Muscle of arm (tissue), 14 donors: ENCODE measurements at places on chromosomes 11 and 22.

DNA sequence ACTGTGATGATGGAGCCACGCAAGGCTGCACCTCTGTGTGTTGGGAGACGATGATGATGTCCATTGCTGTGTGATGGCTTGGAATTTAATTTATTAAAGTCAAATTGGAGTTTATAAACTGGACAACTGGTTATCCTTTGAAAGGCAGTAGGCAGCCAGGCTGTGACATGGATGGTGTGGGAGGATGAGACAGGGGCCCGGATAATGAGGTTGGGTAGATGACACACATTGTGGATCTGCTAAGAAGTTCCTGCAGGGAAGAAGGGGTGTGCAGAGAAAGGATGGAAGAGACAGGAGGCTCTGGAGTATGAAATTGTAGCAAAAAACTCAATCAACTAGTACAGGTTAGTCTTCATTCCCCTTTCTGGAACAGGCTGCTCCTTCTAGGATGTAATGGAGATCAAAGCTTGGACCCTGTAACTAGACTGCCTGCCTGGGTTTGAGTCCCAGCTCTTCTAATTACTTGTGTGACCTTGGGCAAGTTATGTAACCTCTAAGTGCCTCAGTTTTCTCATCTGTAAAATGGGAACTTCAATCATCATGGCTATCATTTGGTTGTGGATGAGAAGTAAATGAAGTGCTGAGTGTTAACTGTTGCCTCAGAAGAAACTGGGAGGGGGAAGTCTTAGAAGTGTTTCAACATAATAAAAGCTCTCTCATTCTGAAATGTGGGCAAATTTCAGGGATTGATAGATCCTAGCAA, 4.2 kb upstream of the HINFP start:
- no peak for DNase-seq

GRCh38 chr11:76184551-76184993, 21.7 kb downstream of the WNT11 start:
- DNase-seq, result no peak

GRCh38 chr11:3047637-3048036, 9.6 kb downstream of the CARS1 start:
- DNase-seq, result no peak

DNA sequence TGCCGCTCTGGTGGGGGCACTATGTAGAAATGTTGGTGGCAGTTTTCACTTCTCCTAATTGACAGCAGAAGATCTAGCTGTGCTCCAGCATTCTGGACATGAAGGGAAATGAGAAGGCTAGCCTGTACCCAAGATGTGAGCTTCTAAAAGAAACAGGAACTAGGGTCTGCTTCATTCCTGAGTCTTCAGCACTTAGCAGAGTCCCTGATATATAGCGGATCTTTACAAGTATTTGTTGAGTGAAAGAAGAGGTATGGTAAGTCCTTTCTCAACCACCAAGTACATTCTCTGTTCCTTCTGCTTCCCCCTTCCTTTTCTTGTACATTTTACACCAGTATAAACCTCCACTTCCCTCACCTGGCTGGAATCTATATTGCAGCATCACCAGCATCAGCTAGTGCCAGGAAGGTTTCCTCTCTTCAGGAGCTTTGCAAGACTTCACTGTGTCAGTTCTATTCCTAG, 408.3 kb upstream of the CADM1 start:
- DNase-seq, result no peak

- DNase-seq, result peak; percentile 55
These were observed 69.4 kb upstream of the FGF3 start for GRCh38 chr11:69888483-69889181.

- no peak for DNase-seq
These were observed 437.0 kb downstream of the TBC1D22A start for GRCh38 chr22:47199261-47199978.

DNA sequence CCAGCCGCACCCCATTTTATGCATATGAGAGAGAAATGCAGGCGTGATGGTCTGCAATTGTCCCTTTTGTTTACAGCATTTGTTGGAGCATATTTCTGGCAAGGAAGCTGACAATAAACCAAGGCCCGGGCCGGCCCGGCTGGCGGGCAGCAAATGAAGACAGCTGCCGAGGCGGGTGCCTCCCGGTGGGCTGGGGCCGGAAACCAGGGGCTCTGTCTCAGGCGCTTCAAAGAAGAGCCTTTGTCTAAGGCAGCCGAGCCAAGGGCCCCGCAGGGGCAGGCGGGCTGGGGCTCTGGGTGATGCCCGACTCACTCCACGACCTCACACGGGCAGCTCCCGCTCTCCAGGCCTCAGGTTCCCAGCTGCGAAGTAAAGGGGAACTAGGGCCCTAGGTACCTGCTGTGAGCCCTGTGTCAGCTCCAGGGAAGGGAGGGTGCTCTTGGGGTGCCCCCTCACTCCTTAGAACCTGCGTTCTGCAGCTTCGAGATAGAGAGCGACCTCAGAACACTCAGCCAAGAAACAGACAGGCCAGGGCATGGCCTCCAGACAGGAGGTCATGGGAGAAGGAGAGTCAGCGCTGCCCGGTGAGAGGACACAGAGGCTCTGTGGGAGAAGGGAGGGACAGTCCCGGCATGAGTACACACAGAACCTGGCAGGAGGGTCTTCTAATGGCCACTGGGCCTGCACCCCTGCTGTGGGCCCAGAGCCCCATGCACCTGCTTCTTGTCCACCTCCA, 2.4 kb downstream of the LINC01488 start:
- DNase-seq, result no peak

GRCh38 chr11:13384908-13385640, 77.9 kb downstream of the BTBD10 start:
- DNase-seq, result peak; percentile 51

GRCh38 chr11:114430290-114430689, 9.0 kb upstream of the REXO2 start:
- DNase-seq, result no peak

- peak; percentile 18 for DNase-seq
These were observed 238.2 kb downstream of the SOX6 start for GRCh38 chr11:16117989-16118756.

DNA sequence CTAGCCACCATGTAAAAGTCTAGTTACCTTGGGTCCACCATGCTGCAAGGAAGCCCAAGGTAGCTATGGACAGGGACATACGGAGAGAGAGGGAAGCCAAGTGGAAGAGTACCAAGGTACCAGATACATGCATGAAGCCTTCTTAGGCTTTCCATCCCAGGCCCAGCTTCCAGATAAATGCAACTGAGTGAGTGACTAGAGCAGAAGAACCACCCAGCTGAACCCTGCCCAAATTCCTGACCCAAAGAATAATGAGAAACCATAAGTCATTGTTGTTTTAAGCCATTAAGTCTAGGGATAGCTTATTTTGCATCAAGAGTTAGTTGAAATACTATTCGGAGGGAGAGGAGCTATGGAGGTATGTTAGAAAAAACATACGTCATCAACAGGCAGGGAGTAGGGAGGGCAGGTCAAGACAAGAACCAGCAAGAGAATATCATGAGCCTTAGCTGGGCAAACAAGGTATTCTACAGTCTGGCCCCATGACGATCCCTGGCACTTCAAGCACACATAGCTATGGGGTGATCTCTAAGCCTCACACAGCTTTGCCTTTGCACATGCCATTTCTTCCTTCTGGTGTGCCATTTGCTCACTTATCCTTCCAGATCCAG, 36.5 kb upstream of the APLNR start:
- DNase-seq, result no peak
